Glomerular endothelial cell (primary cell): ENCODE measurements at places on chromosomes 5 and 9. TPM values are rescaled to one million over a fixed set of nuclear protein-coding genes. Genes with fewer than 3 reads are reported as not detected.

The EDIL3 gene
- 29.7 and 45.9 TPM in 2 replicates for total RNA-seq

The DDX4 gene
- total RNA-seq, result not detected in 2 replicates

The MACIR gene
- 10.7 and 12.0 TPM in 2 replicates for total RNA-seq

The ROPN1L gene
- total RNA-seq, result 1.5 and 4.2 TPM in 2 replicates

The SLC22A4 gene
- total RNA-seq, result 12.0 and 25.0 TPM in 2 replicates

The ECM2 gene
- not detected in 2 replicates for total RNA-seq

The LCN15 gene
- 0.29 TPM in 1 of 2 replicates, not detected in the other for total RNA-seq

The SH3RF2 gene
- 4.0 and 6.5 TPM in 2 replicates for total RNA-seq

The ZDHHC11B gene
- total RNA-seq, result not detected in 2 replicates

The OLFM1 gene
- 0.19 and 0.58 TPM in 2 replicates for total RNA-seq

The SPINK6 gene
- total RNA-seq, result not detected in 2 replicates

The SV2C gene
- not detected in 2 replicates for total RNA-seq

DNA sequence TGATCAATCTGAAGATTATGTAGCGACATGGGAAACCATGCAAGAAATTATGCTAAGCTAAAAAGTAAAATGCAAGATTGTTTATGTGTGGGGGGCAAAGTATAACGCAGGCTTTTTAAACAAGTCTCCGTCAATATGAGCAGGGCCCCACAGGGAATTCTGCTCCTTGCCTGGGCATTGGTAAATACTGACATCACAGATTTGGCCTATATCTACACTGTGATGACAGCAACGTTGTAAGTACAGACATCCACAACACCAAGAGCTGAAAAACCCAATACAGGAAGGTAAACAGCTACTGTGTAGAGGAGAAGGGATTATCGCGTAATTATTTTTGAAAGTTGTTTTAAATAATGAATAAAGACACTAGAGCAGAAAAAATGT is 74.5 kb upstream of the SLC25A51 start:
- no peak for DNase-seq

DNA sequence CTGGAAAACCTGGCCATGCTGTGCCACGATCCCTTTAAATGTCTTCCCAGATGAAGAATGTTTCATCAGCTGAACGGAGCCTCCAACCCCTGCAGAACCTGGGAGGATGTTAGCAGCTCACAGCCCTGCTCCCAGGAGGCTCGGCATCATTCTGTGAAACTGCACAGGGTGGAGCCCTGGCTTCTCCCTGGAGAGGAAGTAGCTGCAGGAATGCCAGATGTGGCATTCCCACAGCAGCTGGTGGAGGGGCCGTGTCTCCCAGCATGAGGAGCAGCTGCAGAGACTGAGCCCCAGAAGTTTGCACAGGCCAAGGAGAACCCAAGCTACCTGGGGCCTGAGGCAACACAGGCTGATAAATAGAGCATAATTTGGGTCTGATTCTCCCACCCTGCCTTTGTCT is 165.8 kb upstream of the MAP3K1 start:
- DNase-seq, result no peak

DNA sequence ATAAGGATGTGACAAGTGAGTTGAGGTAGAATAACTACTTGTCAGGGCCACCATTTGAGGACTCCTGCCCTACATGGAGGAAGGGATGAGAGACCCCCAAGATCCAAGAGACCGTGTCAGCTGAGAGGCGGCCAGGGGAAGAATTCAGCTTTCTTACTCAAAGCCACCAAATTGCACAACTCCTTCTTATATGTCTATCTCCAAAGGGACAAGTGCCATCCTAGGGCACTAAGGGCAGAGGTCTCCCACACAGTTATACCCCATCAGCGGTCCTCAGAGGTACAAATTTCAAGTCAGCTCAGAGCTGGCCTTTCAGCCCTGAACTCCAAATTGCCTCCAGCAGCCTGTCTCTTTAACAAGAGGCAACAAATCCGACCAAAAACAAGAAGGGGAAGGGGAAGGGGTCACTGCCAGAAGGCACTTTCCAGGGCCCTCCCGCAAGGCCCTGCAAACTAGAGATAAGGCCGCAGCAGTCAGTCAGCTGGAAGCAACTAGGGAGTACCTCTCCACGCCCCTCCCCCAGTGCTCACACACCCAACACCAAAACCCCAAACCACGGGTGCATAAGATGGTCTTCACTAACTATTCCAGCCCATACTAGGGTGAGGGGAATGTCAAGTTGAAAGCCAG is 6.1 kb upstream of the STOML2 start:
- DNase-seq, result no peak

DNA sequence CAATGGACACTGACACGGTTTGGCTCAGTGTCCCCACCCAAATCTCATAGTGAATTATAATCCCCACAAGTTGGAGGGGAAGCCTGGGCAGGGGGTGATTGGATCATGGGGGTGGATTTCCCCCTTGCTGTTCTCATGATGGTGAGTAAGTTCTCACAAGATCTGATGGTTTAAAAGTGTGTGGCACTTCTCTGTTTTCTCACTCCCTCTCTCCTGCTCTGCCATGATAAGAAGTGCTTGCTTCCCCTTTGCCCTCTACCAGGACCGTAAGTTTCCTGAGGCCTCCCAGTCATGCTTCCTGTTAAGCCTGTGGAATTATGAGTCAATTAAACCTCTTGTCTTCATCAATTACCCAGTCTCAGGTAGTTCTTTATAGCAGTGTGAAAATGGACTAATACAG is 115.8 kb upstream of the KIF2A start:
- no peak for DNase-seq

- no peak for DNase-seq
Measured at GRCh38 chr5:1641041-1641440, 117.3 kb upstream of the LPCAT1 start.

GRCh38 chr5:110817459-110817858 is 78.7 kb downstream of the SLC25A46 start:
- DNase-seq, result no peak

DNA sequence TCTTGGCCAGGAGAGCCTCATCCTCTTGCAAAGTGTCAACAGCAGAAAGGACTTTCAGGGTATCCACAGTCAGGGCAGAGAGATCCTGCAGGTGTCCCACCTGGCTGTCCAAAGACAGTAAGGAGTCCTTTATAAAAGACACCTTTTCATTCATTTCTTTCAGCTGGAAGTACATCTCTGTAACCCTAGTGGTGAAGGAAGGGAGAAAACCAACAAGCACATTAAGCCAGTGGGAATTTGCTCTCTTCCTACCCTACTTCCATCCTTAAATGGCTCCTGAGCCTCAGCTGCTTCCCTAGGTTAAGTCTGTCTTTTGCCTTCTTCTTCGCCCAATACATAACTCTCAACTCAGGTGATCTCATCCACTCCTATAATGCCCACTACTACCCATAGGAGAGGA is 124.8 kb downstream of the TRPM6 start:
- DNase-seq, result no peak

DNA sequence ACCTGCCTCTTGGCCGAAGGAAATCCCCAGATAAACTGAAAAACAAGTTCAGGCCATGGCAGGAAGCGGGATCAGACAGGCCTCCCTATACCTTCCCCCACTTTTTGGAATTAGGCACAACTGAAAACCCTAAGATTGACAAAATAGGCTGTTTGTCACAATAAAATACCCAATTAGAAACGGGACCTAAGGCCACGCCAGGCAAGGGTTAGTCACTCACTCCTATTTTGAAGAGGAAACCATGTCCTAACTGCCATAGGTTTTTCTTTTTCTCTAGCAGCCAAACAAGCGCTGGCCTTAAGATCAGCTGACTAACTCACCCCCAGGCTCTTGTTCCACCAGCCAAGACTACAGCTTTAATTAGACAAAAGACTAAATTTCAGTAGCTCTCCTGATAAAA is 11.9 kb downstream of the FBP2 start:
- DNase-seq, result no peak

- DNase-seq, result no peak
Measured at GRCh38 chr9:127014216-127014909, 99.8 kb downstream of the RALGPS1 start.

GRCh38 chr5:168770036-168770498 is 190.9 kb upstream of the PANK3 start:
- DNase-seq, result no peak

DNA sequence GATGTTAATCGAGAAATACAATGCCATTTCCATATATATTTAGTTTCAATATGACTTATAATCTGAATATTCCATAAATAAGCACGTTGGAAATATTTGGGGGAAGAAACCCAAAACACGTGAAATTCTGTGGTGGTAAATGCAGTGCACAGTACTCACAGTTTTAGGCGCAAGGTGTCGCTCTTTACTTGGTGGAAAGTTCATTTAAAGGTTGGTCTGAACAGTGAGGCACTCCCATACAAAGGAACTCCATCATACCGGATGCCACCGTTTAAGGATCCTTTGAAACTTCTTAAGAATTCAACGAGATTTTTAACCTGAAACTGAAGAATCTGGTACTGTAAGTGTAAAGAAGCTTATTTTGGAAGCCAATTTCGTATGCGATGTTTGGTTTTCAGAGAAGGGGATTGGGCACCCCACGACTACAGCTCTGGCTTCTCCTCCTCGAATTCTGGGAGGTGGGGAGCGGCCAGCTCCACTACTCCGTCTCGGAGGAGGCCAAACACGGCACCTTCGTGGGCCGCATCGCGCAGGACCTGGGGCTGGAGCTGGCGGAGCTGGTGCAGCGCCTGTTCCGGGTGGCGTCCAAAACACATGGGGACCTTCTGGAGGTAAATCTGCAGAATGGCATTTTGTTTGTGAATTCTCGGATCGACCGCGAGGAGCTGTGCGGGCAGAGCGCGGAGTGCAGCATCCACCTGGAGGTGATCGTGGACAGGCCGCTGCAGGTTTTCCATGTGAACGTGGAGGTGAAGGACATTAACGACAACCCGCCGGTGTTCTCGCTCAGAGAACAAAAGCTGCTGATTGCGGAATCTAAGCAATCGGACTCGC is at the start of gene PCDHA11:
Gene PCDHA11 (plus strand): TSS at position 237 of the 834 bp plus-strand sequence. CDS start 147 bp downstream, at position 384.
- peak; percentile 4 for DNase-seq

DNA sequence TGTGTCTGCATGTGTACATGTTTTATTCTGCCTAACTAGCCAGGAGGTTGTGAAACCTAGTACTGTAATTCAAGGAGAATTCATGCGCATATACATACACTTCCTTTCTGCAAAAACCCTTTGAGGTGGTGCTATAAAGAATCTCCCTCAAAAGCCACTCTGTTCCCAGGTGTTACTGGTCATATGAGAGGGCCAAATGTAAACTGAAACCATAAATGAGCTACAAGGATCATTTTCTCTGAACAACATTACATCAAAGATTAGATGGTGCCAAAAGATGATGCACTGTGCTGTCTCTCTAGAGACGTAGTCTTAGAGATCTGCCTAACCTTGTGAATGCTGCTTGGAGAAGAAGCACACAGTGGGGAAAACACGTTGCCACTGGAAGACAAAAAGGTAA is 15.7 kb downstream of the NREP start:
- no peak for DNase-seq

GRCh38 chr5:61342071-61342501 is 10.0 kb downstream of the ZSWIM6 start:
- no peak for DNase-seq

GRCh38 chr9:72474676-72475075 is 46.7 kb upstream of the TMC1 start:
- no peak for DNase-seq

- no peak for DNase-seq
Measured at GRCh38 chr9:108664309-108665255, 191.2 kb downstream of the ACTL7B start.

DNA sequence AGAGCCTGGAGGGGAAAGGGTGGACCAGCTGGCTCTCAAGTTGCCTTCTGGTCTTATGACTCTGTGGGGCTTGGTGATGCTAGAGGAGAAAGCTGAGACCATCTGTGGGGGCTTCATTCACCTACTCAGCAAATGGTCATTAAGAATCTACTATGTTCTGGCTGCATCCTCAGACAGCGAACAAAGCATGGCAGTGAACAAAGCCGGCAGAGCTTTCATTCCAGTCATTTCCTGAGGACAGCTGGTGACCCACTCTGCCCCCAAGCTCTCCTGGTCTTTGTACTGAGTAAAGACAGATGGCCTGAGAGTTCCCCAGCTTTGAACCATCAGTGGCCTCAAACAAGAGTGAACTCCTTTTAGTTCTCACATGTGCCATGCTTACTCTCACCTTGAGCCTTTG is 48.0 kb downstream of the FGF1 start:
- no peak for DNase-seq

- no peak for DNase-seq
Measured at GRCh38 chr9:96192710-96193109, 109.3 kb downstream of the HSD17B3 start.

GRCh38 chr5:115494570-115495289 is 49.8 kb downstream of the FEM1C start:
- no peak for DNase-seq

GRCh38 chr9:114070188-114071103 is 7.7 kb downstream of the AMBP start:
- DNase-seq, result no peak

- DNase-seq, result no peak
Measured at GRCh38 chr9:72909428-72909827, 43.4 kb downstream of the ALDH1A1 start.

DNA sequence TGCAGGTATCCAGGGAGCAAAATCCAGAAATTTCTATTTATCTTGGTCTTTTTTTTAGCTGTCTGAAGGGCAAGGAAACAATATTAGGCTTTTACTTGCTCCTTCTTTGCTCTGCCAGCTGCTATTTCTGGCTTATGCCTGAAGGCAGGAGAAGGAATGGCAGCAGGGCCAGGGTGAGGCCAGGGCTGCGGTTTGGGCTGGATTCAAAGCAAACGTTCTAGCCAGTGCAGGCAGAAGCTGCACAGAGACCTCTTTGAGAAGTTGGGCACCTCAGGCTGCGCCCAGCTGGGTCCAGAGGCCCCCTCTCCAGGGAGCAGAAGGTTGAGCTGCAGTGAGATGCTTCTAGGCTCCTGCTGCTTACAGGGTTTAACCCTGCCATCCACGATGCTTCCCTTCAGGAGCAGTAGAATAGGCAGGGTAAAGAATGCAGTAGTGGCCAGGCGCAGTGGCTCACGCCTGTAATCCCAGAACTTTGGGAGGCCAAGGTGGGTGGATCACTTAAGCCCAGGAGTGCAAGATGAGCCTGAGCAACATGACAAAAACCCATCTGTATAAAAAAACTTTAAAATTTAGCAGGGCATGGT is 201.2 kb downstream of the ADCY2 start:
- DNase-seq, result no peak

DNA sequence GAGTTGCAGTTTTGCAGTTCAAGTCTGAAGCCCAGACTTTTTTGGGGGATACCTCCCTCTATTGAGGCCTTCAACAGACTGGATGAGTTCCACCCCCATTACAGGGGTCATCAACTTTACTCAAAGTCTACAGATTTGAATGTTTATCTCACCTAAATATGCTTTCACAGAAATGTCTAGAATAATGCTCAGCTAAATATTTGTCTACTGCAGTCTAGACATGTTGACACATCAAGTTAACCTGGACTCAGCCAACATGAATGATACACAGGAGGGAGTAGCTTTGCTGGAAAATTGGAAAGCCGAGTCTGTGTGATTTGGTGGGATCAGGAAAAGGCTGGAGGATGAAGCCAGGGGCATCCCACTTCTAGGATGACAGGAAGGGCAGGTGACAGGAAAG is 128.0 kb upstream of the ICE1 start:
- DNase-seq, result no peak

GRCh38 chr5:137935694-137936093 is 46.4 kb downstream of the PKD2L2 start:
- no peak for DNase-seq
